DMS 273 treated with DMSO at 0.1 percent for 48 hours (cell line): ENCODE measurements at places on chromosomes 16 and 17.
A peak's percentile ranks its signal among the peaks of the same experiment; 100 is the strongest.

GRCh38 chr16:30004424-30004776 is 6.4 kb downstream of the DOC2A start:
- DNase-seq = no peak

GRCh38 chr16:68079626-68080344 is 5.4 kb upstream of the NFATC3 start:
- no peak for DNase-seq

DNA sequence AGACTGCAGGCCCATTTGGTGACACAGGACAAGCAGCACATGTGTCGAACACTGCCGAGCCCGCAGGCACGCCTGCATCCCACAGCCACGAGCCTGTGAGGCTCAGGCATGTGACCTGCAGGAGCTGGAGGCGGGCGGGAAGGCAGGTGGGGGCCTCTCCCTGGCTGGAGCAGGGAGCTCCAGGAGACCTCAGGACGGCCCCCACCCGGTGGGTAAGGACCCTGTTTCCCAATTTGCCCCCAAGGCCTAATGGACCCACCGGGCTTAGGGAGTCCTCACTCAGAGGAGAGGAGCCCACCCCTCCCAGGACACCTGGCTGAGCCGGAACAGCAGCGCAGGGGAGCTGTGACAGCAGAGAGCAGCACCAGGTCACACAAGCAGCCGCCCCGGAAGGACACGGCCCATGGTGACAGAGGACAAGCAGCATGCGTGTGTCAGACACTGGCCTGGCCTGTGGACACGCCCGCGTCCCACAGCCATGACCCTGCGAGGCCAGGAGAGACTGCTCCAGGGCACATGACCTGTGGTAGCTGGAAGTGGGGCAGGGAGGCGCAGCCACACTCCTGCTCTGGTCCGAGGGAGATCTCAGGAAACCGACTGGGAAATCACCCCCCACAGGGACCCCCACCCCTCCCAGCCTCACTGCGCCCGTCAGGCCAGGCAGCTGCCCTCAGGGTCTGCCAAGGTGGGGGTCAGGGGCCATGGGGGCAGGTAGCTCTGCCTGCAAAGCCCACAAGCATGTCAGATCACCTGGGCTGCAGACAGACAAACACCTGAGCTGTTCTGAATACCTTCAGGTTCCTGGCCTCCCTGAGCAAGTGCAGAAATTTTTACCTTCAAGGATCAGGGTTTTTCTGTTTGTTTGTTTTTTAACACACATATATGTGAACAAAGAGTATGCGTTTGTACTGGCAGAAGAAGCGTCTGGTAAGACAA is 2.4 kb downstream of the SPSB3 start:
- no peak for DNase-seq

- DNase-seq = no peak
These were observed 3.6 kb upstream of the TBX2 start for GRCh38 chr17:61395983-61396585.

GRCh38 chr17:55420067-55420775 is 1.4 kb downstream of the MMD start:
- DNase-seq = no peak

DNA sequence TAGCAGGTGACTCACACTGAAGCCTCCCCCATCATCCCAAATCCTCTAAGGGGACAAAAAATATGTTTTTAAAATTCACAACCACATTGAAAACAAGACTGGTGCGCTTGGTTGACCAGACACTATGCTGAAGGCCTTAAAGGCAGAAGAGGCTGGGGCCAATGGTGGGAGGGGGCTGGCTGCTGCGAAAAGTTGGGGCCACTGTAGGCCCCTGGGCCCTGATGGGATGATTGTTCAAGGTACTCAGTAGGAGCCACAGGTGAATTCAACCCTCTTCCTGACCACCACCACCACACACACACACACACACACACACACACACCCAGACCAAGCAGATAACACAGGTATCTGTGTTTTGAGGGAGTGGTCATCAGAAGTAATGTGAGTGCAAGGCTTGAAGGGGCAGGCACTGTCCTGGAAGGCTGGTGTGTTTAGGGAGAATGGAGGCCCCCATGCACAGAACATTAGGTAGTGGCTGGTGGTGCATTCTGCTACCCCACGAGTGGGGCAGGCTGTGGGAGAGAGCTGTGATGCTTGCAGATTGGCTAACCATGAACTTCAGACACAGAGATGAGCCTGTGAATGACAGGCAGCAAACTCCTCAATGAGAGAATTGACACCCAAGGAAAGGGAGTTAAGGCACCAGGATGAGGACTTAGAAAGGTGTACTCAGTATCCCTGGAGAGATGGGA is 55.0 kb downstream of the NT5M start:
- DNase-seq = no peak

DNA sequence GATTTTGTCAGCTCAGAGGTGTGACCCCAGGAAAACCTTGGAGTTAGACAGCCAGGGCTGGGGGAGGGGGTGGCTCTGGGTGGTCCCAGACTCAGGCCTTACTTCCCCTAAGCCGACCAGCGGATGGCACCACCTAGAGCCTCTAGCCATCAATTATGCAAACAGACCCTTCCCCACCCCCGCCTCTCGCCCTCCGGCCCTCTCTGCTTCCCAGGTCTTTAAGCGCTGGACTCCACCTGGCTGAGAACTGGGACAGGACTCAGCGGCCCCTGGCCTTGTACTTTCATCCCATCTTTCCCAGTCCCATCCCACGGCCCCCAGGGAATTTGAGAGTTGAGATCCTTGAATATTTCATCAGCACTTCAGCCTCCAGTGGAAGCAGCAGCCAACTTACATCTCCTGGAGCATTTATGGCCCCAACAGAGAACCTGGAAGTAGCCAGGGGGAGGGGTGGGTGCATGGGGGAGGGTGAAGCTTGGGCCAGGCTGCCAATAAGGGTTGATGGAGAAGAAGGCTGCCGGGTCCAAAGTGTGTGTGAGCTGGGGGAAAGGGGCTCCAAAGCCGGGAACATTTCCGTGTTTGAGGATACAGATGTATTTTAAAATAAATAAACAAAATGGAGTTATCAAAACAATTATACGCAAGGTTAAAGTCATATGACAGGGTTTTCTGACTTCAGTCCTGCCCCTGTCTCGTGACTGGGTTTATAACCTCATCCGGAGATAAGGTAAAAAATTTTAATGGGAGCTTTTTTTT is 7.5 kb upstream of the JUP start:
- DNase-seq = no peak

- no peak for DNase-seq
These were observed 9.0 kb upstream of the MMP2 start for GRCh38 chr16:55469821-55470532.

- no peak for DNase-seq
These were observed 38.6 kb upstream of the ZCCHC14 start for GRCh38 chr16:87531418-87531817.

GRCh38 chr17:78400581-78401240 is 22.3 kb downstream of the PGS1 start:
- DNase-seq = no peak

DNA sequence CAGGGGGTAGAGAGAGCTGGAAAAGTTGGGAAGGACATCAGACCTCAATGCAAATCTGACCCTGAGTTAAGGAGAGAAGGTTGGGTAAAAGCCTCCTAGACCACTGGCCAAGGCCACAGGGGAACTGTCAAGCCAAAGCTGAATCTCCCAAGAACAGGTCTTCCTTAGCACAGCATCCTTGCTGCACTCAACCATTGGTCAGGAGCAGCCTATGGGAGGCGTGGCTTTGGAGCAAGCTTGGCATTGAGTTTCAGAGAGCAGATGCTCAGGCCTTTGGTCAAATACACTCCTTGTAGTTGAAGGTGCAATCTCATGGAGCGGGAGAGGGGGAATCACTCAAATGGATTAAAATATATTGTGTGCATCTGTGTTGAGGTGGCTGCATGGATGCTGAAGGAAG is 21.8 kb downstream of the SOX9 start:
- DNase-seq = peak; percentile 33

- no peak for DNase-seq
These were observed 28.2 kb upstream of the KPNB1 start for GRCh38 chr17:47621293-47622179.

DNA sequence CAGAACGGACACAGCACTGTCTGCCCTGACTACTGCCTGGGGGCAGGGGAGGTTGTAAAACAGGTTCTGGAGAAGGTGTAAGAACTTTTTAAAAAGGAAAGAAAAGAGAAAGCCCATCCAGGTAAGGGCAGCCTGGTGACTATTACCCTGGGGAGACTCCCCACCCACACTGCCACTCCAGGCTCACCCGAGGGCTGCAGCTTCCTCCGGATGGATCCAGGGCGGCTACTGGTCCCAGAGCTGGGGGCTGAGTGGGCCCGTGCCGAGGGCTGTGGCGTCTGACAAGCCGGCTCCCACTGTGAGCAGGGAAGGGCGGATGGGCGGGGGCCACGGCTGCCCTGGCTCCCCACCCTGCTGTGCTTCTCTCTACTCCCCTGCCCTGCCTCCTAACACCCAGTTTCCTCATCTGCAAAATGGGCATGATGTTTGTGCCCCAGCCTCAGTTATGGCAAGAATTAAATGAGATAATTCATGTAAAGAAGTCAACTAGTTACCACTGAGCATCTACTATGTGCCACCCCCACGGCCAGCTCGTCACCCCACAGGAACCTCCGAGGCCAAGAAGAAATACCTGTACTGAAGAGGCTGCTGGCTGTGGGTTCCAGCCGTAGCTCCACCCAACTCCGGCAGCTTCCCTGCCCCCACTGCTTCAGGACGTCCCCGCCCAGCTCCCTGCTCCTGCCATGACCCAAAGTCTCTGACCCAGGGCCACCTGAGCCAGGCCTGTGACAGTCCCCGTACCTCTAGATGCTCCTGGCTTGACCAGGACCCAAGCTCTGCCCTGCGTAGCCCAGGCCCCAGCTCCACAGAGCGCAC is 24.2 kb downstream of the KATNB1 start:
- no peak for DNase-seq

DNA sequence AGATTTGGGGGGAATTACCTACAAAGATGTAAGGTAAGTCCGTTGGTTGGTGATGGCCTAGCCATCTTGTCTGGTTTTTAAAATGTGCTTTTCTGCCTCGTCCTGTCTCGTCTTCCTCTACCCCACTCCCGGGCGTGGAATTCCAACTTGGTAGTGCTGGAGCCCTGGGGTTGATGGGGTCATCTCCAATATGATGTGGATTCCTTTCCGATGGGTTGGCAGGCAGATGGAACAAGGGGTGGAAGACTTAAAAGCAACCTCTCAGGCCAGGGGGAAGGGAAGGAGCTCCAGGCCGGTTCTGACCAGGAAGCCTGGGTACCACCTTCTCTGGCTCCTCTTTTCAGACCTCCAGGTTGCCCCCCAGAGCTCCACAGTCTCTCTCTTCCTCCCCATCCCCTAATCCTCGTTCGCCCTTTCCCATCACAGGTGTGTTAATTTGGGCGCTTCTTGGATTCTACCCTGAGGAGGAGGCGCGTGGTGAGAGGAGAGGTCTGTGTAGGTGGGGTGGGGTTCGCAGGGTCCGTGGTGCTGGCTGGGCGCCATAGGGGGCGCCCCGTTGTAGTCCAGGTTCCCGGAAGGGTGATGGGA is 5.1 kb upstream of the HOXB2 start:
- no peak for DNase-seq

- DNase-seq = no peak
These were observed 308.4 kb downstream of the ZFHX3 start for GRCh38 chr16:72739577-72739976.

- no peak for DNase-seq
These were observed 23.5 kb upstream of the FOXK2 start for GRCh38 chr17:82495844-82496528.

- DNase-seq = no peak
These were observed 140.8 kb downstream of the FTO start for GRCh38 chr16:53844804-53845203.

GRCh38 chr16:85622683-85623082 is 9.6 kb downstream of the GSE1 start:
- no peak for DNase-seq

DNA sequence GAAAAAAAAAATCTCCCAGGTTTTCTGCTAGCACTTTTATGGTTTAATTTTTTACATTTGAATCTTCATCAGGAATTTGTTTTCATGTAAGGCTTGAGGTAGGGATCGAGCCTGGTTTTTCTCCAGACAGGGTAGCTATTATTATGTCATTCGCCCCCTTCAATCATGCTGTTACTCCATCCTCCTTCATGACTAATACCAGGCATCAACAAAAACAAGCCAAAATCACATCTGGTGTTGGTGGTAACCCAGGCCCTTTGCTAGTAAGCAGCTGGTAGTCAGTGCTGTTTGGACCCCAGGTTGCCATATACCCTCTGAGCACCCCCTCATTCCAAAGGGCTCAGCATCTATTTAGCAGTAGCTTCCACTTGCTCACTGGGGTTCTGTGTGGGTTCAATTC is 29.5 kb downstream of the DRC3 start:
- DNase-seq = no peak

DNA sequence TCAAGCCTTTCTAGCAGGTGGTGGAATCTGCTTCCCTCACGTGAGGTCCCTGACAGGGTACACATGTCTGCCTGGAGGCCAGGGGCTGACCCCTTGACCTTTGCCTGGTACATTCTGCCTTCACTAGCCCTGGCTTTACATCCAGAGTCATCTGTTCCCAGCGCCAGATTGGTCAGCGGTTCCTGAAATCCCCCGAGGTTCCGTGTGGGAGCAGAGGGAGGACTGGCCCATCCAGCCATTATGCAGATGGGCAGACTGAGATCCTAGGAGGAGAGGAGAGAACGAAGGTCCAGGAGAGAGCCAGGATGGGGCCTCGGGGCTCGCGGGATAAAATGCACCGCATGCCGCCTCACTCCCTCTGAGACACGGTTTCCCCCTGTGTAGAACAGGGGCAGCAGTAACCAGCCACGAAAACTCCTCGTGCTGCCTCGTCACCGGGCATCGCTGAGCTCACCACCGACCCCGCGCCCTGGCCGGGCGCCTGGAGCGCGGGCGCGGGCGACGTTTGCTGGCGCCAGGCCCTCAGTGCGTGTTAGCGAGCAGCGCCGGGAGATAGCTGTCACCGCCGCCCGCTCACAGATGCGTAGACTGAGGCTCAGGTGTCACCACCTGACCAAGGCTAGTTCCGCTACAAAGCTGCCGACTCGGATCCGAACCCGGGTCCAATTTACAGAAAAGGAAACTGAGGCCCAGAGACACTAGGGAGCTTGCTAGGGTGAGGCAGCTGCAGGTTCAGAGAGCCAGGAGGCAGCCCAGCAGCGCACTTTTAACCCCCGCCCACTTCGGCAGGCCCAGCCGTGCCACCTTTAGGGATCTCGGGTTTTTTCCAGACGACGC is 811 bp upstream of the MAP2K3 start:
- DNase-seq = no peak
